ENCODE measurements at places on chromosomes 2 and 18.

- H3K4me1 ChIP-seq = no peaks in the 10 kb centered on the region
- peak; percentile 8 for DNase-seq
- H3K27ac ChIP-seq = no peak overlapping the region
- no peaks in the 10 kb centered on the region for H3K36me3 ChIP-seq
These were observed 258.8 kb downstream of the SLC8A1 start for GRCh38 chr2:40192864-40193669.

DNA sequence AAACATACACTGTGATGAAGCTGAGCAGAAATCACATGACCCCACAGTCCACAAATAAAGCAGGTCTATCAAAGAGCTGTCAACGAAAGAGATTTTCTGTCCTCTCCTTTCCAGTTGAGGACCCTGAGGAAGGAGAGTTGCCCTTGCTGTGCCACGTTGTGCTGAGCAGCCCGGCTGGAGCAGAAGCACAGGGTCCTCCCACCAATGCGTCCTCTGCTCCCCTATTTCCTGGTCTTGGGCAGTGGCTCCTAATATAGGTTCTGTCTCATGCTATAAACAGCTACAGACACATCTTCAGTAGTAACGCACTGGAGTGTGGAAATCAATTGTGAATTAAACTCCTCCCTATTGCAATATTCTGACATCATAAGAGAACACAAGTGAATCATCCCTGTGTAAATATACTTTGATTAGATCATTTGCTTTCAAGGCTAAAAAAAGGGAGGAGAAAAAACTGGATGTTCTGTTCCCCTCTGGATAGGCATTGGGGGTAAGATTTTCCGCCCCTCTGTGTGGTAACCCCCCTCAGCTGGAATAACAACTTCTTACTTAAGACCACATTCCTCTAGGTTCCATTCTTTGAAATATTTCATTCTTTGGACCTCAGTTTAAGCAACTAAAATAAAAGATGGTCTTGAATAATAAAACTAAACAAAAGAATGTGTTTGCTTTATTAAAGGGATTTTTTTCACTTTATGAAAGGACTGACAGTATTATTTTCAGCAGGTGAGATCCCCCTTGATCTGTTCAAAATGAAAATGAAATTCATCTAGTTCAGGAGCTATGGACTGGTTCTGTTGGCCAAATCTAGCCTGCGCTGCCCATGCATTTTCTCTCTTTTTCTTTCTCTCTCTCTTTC is 8.3 kb upstream of the RHOB start:
- no peak overlapping the region for H3K27ac ChIP-seq
- no peaks in the 10 kb centered on the region for H3K27me3 ChIP-seq
- no peaks in the 10 kb centered on the region for H3K4me1 ChIP-seq
- H3K36me3 ChIP-seq = no peaks in the 10 kb centered on the region
- H3K4me3 ChIP-seq = no peak overlapping the region

GRCh38 chr2:134458950-134459349 is 205.1 kb downstream of the MGAT5 start:
- no peak overlapping the region for H3K27ac ChIP-seq
- no peak overlapping the region for H3K4me3 ChIP-seq
- peaks cover 18% of the 10 kb centered on the region for H3K4me1 ChIP-seq
- DNase-seq = no peak

GRCh38 chr2:68889500-68889899 is 18.3 kb upstream of the BMP10 start:
- peak; percentile 73 for DNase-seq
- no peak overlapping the region for H3K4me3 ChIP-seq
- no peak overlapping the region for H3K27ac ChIP-seq

DNA sequence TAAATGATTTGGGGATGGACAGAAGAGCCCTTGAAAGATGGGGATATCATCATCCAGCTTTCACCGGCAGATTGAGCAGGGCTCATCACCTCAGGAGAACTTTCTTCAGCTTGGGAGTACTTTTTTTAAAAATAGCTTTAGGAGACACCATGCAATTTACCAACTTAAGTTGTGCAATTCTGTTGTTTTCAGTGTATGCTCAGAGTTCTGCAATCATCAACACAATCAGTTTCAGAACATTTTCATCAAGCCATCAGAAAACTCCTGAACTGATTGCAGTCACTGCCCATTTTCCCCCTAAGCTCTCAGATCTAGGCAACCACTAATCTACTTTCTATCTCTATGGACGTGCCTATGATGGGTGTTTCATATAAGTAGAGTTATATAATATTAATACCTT is 117.7 kb downstream of the CRIM1 start:
- DNase-seq = peak; percentile 72
- peaks cover 62% of the 10 kb centered on the region for H3K27me3 ChIP-seq
- no peak overlapping the region for H3K4me3 ChIP-seq
- H3K27ac ChIP-seq = no peak overlapping the region

- no peaks in the 10 kb centered on the region for H3K4me1 ChIP-seq
- peak; percentile 70 for DNase-seq
- no peak overlapping the region for H3K4me3 ChIP-seq
- H3K36me3 ChIP-seq = no peaks in the 10 kb centered on the region
- peaks cover 6% of the 10 kb centered on the region for H3K27me3 ChIP-seq
These were observed 13.4 kb upstream of the CELF4 start for GRCh38 chr18:37578886-37579513.

GRCh38 chr18:46273861-46274260 is 169.7 kb downstream of the HAUS1 start:
- H3K27ac ChIP-seq = no peak overlapping the region
- DNase-seq = no peak
- H3K4me1 ChIP-seq = no peaks in the 10 kb centered on the region

DNA sequence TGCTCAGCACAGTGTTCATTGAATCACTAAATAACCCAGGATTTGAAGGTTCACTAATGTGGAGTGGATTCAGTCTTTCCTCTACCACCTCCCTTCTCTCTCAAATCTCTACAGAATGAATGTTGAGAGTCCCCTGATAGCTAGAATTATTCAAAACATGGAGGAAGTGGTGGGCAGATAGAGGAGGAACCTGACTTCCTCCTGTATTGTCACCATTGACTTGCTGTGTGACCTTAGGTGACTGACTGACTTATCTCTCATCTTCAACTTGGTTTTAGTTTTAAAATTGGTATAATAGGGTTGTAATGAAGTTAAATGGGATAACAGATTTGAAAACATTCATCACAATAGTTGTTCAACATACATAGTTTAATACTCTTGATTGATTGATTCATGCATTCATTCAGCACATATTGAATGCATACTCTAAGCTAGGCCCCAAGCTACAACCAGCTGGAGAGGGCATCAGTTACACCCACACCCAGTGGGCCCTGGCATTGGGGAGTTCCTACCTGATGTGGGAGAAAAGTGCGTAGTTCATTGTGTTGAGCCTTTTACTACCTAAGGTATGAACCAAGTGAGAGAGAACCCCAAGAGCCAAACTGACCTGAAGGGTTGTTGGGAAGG is 96.0 kb downstream of the WDR7 start:
- peaks cover 14% of the 10 kb centered on the region for H3K4me1 ChIP-seq
- H3K36me3 ChIP-seq = no peaks in the 10 kb centered on the region
- H3K4me3 ChIP-seq = no peak overlapping the region

DNA sequence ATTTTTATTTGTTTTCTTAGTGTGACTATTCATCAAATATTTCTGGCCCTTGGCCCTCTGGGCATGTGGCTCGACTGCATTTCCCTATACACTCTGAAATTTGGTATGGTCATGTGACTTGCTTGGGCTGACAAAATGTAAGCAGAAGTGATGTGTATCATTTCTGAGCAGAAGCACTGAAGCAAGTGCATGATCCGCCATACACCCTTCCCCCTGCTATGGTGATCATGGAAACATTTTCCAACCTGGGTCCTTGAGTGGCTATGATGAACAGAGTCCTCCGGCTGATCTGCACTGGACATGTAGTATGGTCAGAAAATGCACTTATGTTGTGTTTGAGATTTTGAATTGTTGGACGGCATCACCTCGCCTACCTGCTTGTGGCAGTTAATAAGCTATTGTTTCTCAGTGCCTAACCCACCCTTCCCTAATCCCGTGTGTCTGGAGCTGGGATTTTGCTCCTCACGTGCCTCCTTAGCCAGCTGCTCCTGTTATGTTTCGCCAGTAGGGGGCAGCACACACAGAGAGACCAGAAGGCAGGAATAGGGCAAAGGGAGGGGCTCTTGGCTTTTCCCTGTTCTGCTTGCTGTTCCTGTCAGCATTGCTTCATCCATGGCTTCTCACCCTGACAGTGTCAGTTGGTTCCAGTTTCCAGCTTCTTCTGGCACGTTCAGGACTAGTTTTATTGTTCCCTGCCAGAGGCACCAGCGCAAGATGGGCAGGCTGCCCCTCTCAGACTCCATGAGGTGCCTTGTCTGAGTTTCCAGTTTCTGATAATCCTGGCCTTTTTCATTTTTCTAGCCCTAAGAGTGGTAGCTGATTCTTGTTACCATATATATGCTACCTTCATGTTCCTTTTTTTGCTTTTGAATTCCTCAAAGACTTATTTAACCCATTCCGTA is 207.4 kb downstream of the ARL6IP6 start:
- no peak overlapping the region for H3K27ac ChIP-seq
- H3K27me3 ChIP-seq = no peaks in the 10 kb centered on the region
- no peaks in the 10 kb centered on the region for H3K4me1 ChIP-seq
- peak; percentile 62 for DNase-seq
- H3K36me3 ChIP-seq = no peaks in the 10 kb centered on the region
- H3K4me3 ChIP-seq = no peak overlapping the region

- H3K4me3 ChIP-seq = no peak overlapping the region
- DNase-seq = peak; percentile 19
- no peaks in the 10 kb centered on the region for H3K36me3 ChIP-seq
- peaks cover 11% of the 10 kb centered on the region for H3K4me1 ChIP-seq
These were observed 40.3 kb upstream of the FBXO11 start for GRCh38 chr2:47946593-47946992.

DNA sequence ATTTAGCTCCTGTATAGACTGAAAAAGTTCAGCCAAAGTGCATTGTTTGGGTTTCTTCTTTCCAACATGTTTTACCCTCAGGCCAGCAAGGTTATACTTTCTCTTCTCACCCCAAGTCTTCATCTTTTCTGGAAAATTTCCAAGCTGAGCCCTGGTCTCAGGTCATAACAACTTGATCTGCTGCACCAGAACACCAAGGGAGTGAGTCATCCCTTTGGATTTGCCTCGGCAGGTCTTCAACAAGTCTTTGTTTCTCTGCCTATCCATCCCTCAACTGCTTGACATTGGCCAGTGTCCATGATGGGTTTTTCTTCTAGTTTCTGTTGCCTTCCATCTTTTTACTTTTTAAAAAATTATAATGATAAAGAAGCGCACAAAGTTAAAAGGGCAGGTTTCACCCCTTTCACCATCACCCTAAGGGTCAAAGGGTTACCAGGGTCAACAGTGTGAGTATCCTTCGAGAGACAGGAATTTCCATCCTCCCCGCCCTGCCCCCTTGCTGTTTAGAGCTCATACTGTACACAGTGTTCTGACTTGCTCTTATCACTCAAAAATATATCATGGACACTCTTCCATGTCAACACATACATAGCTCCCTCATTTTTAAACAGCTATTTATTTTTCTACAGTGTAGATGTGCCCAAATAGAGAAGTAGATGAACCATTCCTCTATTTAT is 5.7 kb upstream of the SPATS2L start:
- H3K27ac ChIP-seq = no peak overlapping the region
- H3K27me3 ChIP-seq = no peaks in the 10 kb centered on the region
- no peaks in the 10 kb centered on the region for H3K36me3 ChIP-seq
- H3K4me1 ChIP-seq = no peaks in the 10 kb centered on the region
- H3K4me3 ChIP-seq = no peak overlapping the region

- no peaks in the 10 kb centered on the region for H3K36me3 ChIP-seq
- no peak overlapping the region for H3K27ac ChIP-seq
- no peak overlapping the region for H3K4me3 ChIP-seq
- DNase-seq = no peak
- peaks cover 33% of the 10 kb centered on the region for H3K4me1 ChIP-seq
These were observed 131.3 kb downstream of the SPTBN1 start for GRCh38 chr2:54587171-54588016.

- H3K27me3 ChIP-seq = no peaks in the 10 kb centered on the region
- no peak overlapping the region for H3K27ac ChIP-seq
- DNase-seq = no peak
- H3K4me3 ChIP-seq = no peak overlapping the region
These were observed 757.7 kb downstream of the EPHA4 start for GRCh38 chr2:220814441-220814840.

DNA sequence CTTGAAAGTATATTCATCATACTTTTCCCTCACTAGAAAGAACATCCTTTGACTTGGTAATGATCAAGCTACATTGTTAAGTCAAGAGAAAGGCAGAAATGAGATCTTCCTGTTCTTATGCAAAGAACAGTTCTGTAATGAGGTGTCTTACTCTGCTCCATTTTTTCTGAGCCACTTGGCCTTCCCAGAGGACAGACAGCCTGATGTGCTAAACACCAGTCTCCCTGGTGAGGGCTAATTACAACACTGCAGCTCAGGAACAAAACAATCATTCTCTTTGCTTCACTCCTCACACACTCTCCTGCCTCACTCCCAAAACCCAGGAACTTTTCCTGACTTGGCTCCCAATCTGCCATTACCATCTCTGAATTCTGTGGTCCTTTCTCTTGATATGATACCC is 25.6 kb downstream of the TACR1 start:
- no peak overlapping the region for H3K4me3 ChIP-seq
- H3K4me1 ChIP-seq = no peaks in the 10 kb centered on the region
- DNase-seq = no peak
- H3K27ac ChIP-seq = no peak overlapping the region
- H3K27me3 ChIP-seq = no peaks in the 10 kb centered on the region

All from cardiac muscle cell (in vitro differentiated cells and primary cell).